Ovary (tissue), 10 donors: ENCODE measurements at places on chromosomes 7 and 10.
A peak's percentile ranks its signal among the peaks of the same experiment; 100 is the strongest.

DNA sequence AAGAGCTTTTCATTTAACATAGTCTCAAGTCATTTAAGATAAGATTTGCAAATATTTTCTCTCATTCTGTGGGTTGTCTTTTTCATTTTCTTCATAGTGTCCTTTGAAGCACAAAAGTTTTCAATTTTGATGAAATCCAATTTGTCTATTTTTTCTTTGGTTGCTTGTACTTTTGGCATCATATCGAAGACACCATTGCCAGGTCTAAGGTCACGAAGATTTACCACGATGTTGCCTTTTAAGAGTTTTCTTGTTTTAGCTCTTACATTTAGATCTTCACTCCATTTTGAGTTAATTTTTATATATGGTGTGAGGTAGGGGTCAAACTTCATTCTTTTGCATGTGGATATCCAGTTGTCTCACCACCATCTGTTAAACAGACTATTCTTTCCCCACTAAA is 34.7 kb downstream of the TMEM270 start:
- no peak for DNase-seq
- H3K27ac ChIP-seq = no peak overlapping the region
- peaks cover 4% of the 10 kb centered on the region for H3K4me1 ChIP-seq
- H3K27me3 ChIP-seq = no peaks in the 10 kb centered on the region

DNA sequence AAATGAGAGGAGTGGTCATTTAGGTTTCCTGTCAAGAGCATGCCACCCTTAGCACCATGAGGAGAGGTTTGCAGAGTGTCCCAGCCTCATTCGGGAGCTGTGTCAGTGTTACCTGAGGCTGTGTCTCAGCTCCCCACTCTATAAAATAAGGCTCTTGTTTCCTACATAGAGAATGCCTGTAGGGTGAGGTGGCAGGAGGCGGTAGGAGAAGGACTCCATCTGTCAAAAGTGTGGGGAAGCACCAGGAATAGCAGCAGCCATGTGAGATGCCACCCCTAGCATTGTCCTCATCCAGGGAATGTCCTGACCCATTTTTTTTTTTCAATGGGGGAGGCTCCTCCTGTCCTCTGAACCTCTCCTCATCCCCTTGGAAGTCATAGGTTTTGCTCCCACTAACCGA is 451.2 kb downstream of the PLXNA4 start:
- H3K27ac ChIP-seq = no peak overlapping the region
- H3K4me3 ChIP-seq = no peak overlapping the region
- H3K27me3 ChIP-seq = no peaks in the 10 kb centered on the region
- no peaks in the 10 kb centered on the region for H3K4me1 ChIP-seq

DNA sequence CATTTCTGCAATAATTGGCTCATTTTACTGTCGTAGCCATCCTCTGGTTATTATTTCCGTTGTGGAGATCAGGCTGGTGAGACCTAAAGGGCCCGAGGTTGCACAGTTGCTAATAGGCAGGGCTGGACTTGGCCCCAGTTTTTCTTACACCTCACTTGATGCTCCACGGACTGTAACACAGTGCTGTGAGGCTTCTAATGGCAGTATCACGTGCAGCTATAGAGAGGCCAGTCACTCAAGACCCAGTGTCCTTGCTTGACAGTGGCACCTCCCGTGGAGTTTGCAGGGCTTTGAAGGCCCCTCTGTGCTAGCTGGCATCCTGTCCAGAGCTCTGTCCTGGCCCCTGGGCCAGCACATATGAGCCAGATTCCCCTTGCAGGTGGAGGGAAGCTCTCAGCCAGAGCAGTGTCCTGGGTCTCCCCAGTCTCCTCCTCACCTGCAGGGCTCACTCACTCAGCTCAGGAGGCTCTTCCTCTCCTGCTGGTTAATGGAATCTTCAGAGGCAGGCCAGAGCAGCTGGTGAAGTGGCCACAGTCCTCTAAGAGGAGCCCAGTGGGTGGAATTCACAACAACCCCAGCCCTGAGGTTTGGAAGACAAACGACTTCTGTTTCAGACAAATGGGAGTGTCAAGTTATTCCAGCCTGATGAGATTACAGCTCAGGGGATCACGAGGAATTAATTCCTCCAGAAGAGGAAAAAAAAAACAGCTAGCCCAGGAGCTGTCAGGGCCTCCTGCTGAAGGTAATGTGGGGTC is 114.2 kb upstream of the FAM180A start:
- no peak overlapping the region for H3K27ac ChIP-seq
- H3K4me1 ChIP-seq = no peaks in the 10 kb centered on the region
- H3K27me3 ChIP-seq = no peaks in the 10 kb centered on the region
- no peak for DNase-seq

GRCh38 chr10:18501198-18501597 is 150.2 kb downstream of the NSUN6 start:
- no peak overlapping the region for H3K4me3 ChIP-seq
- no peak for DNase-seq
- no peak overlapping the region for H3K27ac ChIP-seq
- H3K4me1 ChIP-seq = peaks cover 6% of the 10 kb centered on the region
- no peaks in the 10 kb centered on the region for H3K27me3 ChIP-seq

DNA sequence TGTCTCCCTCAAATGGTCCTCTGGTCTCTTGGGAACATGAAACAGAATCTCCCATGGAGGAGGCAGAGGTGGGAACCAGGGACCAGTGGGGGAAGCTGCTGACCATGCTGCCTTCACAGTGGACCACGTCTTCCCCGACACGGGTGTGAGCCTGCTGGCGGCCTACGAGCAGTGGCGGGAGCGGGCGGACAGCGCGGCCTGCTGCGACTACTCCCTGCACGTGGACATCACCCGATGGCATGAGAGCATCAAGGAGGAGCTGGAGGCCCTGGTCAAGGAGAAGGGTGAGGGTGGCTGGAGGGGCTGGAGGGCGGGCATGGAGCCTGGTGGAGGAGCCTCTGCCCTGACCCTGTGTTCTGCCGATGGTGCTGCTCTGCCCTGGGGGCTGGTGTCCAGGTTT is 8.0 kb downstream of the DPYSL4 start:
- no peaks in the 10 kb centered on the region for H3K27me3 ChIP-seq
- no peaks in the 10 kb centered on the region for H3K36me3 ChIP-seq
- no peak overlapping the region for H3K27ac ChIP-seq

DNA sequence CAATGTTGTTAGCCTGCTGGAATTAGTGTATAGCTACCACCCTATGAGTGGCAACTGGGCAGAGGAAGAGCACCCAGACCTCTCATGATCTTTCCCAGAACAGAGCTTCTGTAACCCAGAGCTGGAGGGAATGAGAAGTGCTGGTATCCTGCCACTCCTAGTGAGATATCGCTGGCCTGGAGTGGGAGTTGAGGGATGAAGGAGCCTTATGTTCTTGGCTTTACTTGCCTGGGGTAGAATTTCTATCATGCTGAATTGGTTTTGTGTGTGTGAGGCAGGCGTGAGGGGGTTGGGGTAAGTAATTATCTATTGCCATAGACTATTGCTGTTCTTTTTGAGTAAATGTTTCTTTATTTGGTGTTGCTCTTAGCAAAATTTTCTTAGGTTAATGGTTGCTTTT is 146.6 kb downstream of the ATRNL1 start:
- DNase-seq = no peak
- no peaks in the 10 kb centered on the region for H3K4me1 ChIP-seq
- H3K27ac ChIP-seq = no peak overlapping the region
- H3K4me3 ChIP-seq = no peak overlapping the region

- H3K4me3 ChIP-seq = no peak overlapping the region
- no peaks in the 10 kb centered on the region for H3K4me1 ChIP-seq
- DNase-seq = no peak
- no peak overlapping the region for H3K27ac ChIP-seq
- no peaks in the 10 kb centered on the region for H3K27me3 ChIP-seq
These were observed 428.4 kb downstream of the ARL4A start for GRCh38 chr7:13115855-13116254.

- H3K4me3 ChIP-seq = peak overlapping the region; percentile 19
- no peak for DNase-seq
- peaks cover 10% of the 10 kb centered on the region for H3K4me1 ChIP-seq
- no peaks in the 10 kb centered on the region for H3K36me3 ChIP-seq
These were observed 90.9 kb upstream of the BMPER start for GRCh38 chr7:33814400-33814799.

GRCh38 chr10:98038288-98038687 is 7.9 kb upstream of the CRTAC1 start:
- no peak overlapping the region for H3K4me3 ChIP-seq
- H3K4me1 ChIP-seq = no peaks in the 10 kb centered on the region
- no peak for DNase-seq
- no peak overlapping the region for H3K27ac ChIP-seq
- H3K36me3 ChIP-seq = no peaks in the 10 kb centered on the region

GRCh38 chr7:11592699-11593098 is 239.3 kb downstream of the THSD7A start:
- H3K4me3 ChIP-seq = no peak overlapping the region
- no peak for DNase-seq
- H3K27me3 ChIP-seq = no peaks in the 10 kb centered on the region
- H3K36me3 ChIP-seq = no peaks in the 10 kb centered on the region

- no peak overlapping the region for H3K27ac ChIP-seq
- no peaks in the 10 kb centered on the region for H3K27me3 ChIP-seq
- no peak overlapping the region for H3K4me3 ChIP-seq
- no peak for DNase-seq
- H3K36me3 ChIP-seq = no peaks in the 10 kb centered on the region
These were observed 139.9 kb upstream of the COBL start for GRCh38 chr7:51456431-51457060.

DNA sequence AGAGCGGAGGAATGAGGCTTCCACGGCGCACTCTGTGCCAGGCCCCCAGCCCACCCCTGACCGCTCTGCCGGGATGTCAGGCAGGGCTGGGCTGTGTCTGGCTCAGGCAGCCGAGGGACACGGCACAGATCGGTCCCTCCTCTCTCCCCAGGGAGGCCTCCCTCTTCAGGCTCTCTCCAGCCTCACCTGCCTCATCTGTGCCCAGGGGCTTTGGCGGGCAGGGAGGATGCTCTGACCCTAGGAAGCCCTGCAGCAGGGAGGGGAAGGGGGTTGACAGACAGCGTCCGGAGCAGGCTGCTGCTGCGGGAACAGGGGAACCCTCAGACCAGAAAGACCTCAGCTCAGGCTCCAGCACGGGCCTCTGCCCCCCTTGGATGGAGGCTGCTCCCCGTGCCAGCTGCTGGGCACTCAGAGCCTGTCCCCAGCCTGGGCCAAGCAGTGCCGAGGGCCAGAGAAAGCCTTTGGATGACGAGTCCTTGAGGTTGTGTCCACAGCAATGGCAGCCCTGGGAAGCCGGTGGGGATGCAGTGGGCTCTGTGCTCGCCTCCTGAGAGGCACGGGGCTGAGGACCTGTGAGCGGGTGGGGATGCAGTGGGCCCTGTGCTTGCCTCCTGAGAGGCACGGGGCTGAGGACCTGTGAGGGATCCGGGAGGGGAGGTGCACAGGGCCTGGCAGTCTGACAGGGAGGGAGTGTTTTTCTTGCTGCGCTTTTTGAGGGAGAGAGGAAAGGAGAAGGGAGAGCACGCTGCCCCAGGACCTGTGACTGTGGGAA is 66.9 kb downstream of the FOXL3 start:
- no peak for DNase-seq
- H3K36me3 ChIP-seq = no peaks in the 10 kb centered on the region
- H3K4me1 ChIP-seq = no peaks in the 10 kb centered on the region
- H3K27ac ChIP-seq = no peak overlapping the region
- no peak overlapping the region for H3K4me3 ChIP-seq

DNA sequence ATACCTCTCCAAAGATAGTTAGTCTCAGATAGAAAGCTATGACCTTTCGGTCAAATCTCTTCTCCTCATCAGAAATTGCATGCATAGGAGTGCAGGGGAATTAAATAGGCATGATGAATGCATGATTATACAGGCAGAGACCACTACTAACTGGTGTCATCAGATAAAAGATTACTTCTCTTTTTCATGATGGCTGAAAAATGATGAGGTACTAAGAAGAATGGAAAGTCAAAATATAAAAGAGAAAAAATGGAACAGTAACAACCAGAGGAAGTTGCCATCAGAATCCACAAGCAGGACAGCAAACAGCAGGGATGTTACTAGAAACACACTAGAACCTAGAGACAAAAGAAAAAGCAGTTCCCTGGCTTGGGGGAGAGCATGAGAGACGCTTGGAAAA is 31.6 kb downstream of the CTTNBP2 start:
- H3K4me1 ChIP-seq = no peaks in the 10 kb centered on the region
- H3K4me3 ChIP-seq = no peak overlapping the region

DNA sequence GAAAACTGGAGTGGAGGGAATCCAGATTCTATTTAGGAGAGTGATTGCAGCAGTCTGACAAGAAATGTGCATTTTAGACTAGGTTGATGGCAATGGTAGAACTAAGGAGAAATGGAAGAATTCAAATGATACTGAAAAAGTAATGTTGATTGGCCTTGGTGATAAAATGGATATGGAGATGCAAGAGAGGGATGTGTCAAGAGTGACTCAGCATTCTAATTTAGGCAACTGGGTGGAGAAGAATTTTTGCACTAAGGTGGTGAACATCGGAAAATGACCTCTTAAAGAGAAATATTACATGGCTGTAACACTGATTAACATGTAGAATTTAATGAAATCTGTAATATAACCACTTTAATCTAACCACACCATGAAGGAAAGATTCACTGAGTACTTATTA is 806.5 kb downstream of the PHTF2 start:
- H3K27me3 ChIP-seq = no peaks in the 10 kb centered on the region
- no peak overlapping the region for H3K4me3 ChIP-seq
- no peak overlapping the region for H3K27ac ChIP-seq
- H3K4me1 ChIP-seq = no peaks in the 10 kb centered on the region
- no peaks in the 10 kb centered on the region for H3K36me3 ChIP-seq
- no peak for DNase-seq

DNA sequence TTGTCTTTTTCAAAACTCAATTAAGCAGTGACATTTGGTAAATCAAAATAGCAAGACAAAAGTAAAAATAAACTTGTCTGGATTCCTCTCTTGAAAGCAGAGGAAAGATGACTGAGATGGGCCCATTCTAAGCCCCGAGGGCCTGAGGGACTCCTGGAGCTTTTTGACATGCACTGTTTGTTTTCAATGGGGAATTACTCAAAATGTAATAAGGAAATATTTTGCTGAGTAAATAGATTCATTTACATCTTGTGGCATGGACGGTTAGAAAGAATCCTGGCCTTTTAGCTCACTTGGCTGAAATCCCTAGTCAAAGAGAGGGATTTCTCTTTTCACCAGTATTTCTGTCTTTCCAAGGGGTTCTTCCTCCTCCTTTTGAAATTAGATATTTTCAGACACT is 108.0 kb downstream of the MKX start:
- no peaks in the 10 kb centered on the region for H3K4me1 ChIP-seq
- H3K27ac ChIP-seq = no peak overlapping the region
- no peak overlapping the region for H3K4me3 ChIP-seq
- H3K36me3 ChIP-seq = no peaks in the 10 kb centered on the region

DNA sequence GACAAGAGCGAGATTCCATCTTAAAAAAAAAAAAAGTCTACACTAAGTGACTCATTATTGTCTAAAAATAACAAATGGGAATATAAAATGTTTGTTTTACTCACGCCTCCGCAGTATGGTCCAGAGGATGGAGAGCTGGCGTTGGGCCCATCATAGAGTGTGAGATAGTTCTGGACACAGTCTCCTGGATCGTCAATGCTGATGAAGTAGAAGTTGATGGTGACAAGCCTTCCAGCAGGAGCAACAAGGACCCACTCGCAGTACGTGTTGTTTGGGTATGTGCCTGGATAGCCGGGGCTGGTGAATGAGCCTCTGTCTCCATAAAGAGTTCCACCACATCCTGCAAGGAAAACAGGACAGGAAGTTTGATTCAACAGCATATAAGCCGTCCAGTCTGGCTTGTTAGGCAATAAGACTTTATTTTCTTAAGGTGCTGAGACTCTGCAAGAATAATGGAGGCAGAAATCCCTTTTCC is 11.5 kb upstream of the RSU1 start:
- H3K27ac ChIP-seq = no peak overlapping the region
- H3K27me3 ChIP-seq = no peaks in the 10 kb centered on the region
- peaks cover 4% of the 10 kb centered on the region for H3K4me1 ChIP-seq
- no peak overlapping the region for H3K4me3 ChIP-seq
